ENCODE measurements at places on chromosomes 11 and 22.

GRCh38 chr22:23984430-23984829 is 4.5 kb downstream of the GSTT2 start:
- peaks cover 7% of the 10 kb centered on the region for H3K27me3 ChIP-seq
- H3K4me1 ChIP-seq = peaks cover 3% of the 10 kb centered on the region
- no peak overlapping the region for H3K4me3 ChIP-seq
- DNase-seq = no peak
- no peaks in the 10 kb centered on the region for H3K36me3 ChIP-seq

DNA sequence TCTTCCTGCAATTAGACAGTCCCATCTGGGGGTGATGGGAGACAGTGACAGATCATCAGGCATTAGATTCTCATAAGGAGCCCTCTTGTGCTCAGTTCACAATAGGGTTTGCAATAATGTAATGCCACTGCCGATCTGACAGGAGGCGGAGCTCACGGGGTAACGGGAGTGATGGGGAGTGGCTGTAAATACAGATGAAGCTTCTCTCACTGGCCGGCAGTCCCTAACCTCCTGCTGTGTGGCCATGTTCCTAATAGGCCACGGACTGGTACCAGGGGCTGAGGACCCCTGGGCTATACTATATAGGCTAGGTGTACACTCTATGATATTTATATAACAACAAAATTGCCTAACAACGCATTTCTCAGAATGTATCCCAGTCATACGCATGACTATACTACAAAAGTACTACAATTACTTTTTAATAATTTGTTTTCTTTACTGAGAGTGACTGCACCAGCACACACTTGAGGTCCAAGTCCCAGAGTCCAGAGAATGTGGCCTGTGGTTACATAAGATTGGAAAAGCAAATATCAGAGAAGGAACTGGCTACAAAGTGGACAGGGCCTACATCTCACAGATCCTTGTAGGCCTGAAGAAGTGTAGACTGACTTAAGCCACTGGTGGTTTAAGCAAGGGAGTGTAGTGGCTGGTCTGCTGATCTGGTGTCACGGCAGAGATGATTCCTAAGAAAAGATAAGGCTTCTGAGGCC is 200.0 kb downstream of the LARGE1 start:
- no peak for DNase-seq
- no peaks in the 10 kb centered on the region for H3K36me3 ChIP-seq
- H3K27me3 ChIP-seq = no peaks in the 10 kb centered on the region
- H3K4me1 ChIP-seq = peaks cover 6% of the 10 kb centered on the region

GRCh38 chr11:8933931-8934330 is 1.2 kb upstream of the C11orf16 start:
- no peak overlapping the region for H3K27ac ChIP-seq
- peaks cover 2% of the 10 kb centered on the region for H3K27me3 ChIP-seq
- H3K4me3 ChIP-seq = no peak overlapping the region
- peaks cover 2% of the 10 kb centered on the region for H3K4me1 ChIP-seq
- DNase-seq = peak; percentile 24

DNA sequence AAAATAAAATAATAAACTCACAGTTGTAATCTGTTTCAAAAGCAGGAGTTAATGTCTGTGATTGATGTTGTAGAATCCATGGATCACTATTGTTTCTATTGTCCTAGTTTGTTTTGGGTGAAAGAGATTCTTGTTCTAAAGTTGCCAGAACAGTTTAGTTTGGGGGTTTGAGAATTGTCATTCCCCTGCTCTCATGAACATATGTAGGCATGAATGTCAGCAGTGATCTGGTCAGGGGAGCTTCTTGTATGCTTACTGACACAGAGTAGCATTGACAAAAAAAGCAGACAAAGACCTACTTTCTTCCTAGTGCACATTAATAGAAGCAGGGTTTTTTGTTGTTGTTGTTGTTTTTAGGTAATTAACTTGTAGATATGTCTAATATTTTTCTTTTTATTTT is 38.6 kb downstream of the ARHGAP1 start:
- no peaks in the 10 kb centered on the region for H3K27me3 ChIP-seq
- H3K4me3 ChIP-seq = no peak overlapping the region
- no peak overlapping the region for H3K27ac ChIP-seq
- DNase-seq = no peak
- H3K36me3 ChIP-seq = peaks cover 4% of the 10 kb centered on the region
- H3K4me1 ChIP-seq = peaks cover 6% of the 10 kb centered on the region

GRCh38 chr11:86150847-86151173 is 81.9 kb upstream of the PICALM start:
- no peaks in the 10 kb centered on the region for H3K4me1 ChIP-seq
- no peak overlapping the region for H3K27ac ChIP-seq
- DNase-seq = no peak
- no peaks in the 10 kb centered on the region for H3K27me3 ChIP-seq

- H3K27me3 ChIP-seq = peaks cover 11% of the 10 kb centered on the region
- no peak for DNase-seq
- peaks cover 20% of the 10 kb centered on the region for H3K4me1 ChIP-seq
Measured at GRCh38 chr11:119924017-119924416, 195.0 kb upstream of the NECTIN1 start.

DNA sequence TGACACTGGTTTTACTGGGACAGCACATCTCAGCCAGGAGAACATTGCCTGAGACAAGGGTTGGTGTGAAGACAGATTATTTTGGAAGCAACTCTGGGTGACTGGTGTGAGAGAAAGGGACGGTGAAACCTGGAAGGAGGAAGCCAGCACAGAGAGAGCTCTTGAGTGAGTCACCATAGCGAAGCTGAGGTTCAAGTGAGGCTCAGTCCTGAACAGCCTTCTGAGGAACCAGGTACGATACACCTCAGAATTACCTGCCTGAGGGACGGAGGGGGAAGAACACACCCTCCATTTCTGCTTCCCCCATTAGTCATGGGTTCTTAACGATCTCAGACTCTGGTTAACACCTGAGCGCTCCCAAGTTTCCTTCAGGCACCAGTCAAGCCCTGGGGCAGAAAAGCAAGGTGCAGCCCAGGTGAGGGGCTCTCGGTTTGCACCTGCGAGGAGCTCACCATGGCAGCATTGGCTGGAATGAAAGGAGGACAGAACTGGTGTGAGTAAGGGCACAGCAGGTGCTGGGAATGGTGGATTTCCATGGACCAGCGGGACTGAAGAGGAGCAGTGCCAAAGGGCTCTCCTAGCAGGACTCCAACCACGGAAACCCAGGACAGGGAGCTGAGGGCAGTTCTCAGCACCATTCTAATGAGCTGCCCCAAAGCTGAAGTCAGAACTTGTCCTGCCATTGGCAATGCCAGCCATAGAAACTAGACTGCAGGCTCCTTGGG is 459.3 kb downstream of the OPCML start:
- H3K36me3 ChIP-seq = no peaks in the 10 kb centered on the region
- H3K4me1 ChIP-seq = peaks cover 2% of the 10 kb centered on the region
- H3K27ac ChIP-seq = no peak overlapping the region
- DNase-seq = no peak
- H3K27me3 ChIP-seq = no peaks in the 10 kb centered on the region

DNA sequence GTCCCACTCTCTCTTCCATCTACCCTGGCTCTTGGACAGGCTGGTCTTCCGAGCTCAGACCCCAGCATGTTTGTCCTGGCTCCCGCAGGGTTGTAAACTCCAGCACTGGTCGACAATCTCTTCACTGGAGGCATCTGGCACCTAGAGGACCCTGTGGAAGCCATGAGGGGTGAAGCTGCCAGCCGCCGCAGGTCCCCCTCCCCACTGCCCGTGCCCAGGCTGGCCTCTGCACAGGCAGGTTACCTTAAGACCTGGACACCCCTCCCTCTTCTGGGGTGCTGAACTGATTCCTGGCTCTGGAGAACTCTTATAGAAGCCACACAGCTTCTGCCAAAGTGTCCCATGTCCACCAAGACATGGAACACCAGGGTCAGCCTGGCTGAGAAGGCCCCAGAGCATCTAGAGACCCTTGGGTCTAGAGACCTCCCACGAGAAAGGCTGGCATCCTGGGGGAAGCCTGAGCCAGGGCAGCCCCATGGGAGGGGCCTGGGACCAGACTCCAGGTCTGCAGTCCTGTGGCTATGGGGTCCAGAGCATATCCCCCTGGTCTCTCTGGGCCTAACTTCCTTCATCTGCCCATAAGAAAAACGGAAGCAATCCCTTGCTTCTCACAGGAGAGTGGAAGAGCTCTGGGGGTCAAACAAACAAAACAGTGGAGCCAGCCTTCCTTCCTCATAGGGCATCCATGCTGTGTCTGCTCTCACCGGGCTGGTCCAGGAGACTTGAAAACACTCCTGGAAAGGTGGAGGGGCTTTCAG is 30.6 kb downstream of the LMO1 start:
- DNase-seq = no peak
- peaks cover 6% of the 10 kb centered on the region for H3K27me3 ChIP-seq
- no peak overlapping the region for H3K27ac ChIP-seq
- no peaks in the 10 kb centered on the region for H3K36me3 ChIP-seq
- no peak overlapping the region for H3K4me3 ChIP-seq

DNA sequence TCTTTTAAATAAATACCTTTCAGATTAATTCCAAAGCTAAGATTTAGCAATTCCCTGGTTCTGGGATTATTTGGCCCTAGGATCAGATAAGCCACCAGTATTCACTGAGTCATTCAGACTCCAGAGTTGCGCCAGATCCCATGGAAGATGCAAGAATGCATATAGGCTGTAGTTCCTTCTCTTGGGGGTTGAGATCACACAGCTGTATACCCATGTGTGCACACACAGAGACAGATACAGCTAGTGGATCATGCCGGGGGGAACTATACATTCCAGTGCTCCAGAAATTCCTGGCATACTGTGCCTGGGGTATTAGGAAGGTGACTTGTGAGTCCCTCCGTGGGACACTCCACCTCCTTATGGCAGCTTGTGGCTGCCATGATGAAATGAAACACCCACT is 75.4 kb downstream of the ZBTB16 start:
- peaks cover 1% of the 10 kb centered on the region for H3K27me3 ChIP-seq
- H3K36me3 ChIP-seq = no peaks in the 10 kb centered on the region
- no peak overlapping the region for H3K27ac ChIP-seq
- H3K4me3 ChIP-seq = no peak overlapping the region

- peaks cover 8% of the 10 kb centered on the region for H3K4me1 ChIP-seq
- no peak for DNase-seq
- peaks cover 3% of the 10 kb centered on the region for H3K27me3 ChIP-seq
- peak overlapping the region; percentile 85 for H3K4me3 ChIP-seq
- no peaks in the 10 kb centered on the region for H3K36me3 ChIP-seq
- no peak overlapping the region for H3K27ac ChIP-seq
Measured at GRCh38 chr11:66465373-66466224, 1.1 kb upstream of the PELI3 start.

DNA sequence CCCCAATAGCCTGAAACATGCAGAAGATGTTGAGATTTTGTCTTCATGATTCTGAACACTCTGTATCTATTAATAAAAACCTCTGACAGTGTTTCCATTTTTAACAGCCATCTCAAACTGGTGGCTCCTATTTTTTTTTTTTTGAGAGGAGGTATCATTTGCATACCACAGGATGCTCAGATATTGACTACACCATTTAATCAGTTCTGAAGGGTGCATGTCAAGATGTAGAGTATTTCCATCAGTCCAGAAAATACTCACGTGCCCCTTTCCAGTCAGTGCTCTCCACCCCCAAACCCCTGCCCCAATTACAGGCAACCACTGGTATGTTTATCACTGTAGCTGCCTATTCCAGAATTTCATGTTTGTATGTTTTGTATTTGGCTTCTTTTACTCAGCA is 85.3 kb upstream of the SORL1-AS1 start:
- no peak overlapping the region for H3K4me3 ChIP-seq
- no peaks in the 10 kb centered on the region for H3K36me3 ChIP-seq

DNA sequence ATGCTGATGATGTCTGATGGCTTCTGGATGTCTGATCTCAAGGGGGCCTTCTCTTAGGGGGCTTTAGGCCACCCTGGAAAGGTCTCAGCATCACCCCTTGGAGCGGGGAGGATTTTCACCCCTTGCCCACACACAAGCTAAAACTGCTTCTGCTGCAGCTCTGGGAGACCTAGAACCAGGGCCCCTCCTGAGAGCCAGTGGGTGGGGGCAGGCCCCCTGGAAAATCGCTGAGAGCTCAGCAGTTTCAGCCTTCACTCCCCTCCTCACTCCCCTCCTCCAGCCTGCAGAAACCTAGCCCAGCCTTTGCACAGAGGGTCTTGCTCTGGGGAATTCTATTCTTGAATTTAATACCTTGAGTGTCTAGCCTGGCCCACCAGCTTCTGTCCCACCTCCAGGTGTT is 17.2 kb downstream of the CD6 start:
- H3K4me1 ChIP-seq = peaks cover 9% of the 10 kb centered on the region
- no peaks in the 10 kb centered on the region for H3K36me3 ChIP-seq
- no peak overlapping the region for H3K27ac ChIP-seq

DNA sequence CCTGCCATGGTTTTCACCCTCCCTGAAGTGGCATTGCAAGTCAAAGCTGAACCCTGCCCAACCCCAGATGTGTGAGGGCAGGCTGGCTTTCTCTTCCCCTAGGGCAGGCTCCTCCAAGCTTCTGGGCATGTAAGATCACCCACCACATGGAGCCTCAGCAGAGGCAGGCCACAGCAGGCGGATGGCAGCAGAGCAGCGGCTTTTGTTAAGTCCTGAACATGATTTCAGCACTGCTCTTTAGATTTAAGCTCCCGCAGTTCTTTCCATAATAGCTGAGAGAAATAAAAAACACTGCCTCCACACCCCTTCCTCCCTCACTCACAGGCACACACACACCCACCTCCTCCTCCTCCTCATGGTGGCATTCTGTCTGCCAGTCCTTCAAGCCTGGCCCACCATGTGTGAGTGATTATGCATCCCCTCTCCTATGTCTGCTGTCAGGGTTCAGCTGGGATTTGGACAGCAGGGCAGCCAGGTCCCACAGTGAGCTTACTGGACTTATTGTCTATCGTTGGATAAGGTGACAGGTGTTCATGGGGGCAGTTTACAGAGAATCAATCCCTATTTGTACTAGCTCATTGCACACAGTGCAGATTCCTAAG is 5.0 kb upstream of the NTM start:
- DNase-seq = no peak
- H3K36me3 ChIP-seq = no peaks in the 10 kb centered on the region
- peaks cover 2% of the 10 kb centered on the region for H3K4me1 ChIP-seq

DNA sequence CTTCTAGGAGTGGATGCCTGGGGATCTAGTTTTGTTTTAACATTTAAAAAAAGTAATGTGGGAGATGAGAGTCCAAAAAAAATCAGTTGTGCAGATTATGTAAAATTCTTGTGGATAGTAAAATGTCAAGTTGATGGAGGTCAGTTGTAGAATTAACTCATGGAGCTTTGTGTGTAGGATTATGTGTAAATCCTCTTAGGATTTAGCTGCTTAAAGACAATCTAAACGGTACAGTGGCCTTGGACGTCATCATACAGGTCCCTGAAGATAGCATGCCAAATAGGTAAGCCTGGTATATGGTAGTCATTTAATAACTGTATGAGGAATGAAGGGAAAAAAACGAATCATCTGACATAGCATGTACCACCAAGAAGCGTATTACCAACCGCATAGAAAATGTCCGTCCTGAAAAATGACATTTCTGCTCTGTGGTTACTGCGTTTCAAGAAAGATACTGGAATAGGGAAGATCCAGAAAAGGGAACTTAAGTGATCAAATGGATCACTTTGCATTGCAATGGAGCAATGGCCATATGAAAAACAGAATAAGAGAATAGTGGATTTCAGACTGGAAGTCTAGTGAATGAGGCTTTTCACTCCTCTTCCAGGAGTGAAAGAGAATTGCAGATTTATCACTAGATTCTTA is 61.3 kb downstream of the BCL2L13 start:
- H3K27me3 ChIP-seq = no peaks in the 10 kb centered on the region
- H3K36me3 ChIP-seq = no peaks in the 10 kb centered on the region

GRCh38 chr11:14125529-14125928 is 163.0 kb downstream of the SPON1 start:
- H3K4me3 ChIP-seq = no peak overlapping the region
- no peaks in the 10 kb centered on the region for H3K4me1 ChIP-seq
- H3K36me3 ChIP-seq = peaks cover 10% of the 10 kb centered on the region
